EL (cell line): ENCODE measurements at places on chromosomes 16 and 17.

- no peak for DNase-seq
Observed at GRCh38 chr17:74185571-74186185, 17.8 kb upstream of the RPL38 start.

DNA sequence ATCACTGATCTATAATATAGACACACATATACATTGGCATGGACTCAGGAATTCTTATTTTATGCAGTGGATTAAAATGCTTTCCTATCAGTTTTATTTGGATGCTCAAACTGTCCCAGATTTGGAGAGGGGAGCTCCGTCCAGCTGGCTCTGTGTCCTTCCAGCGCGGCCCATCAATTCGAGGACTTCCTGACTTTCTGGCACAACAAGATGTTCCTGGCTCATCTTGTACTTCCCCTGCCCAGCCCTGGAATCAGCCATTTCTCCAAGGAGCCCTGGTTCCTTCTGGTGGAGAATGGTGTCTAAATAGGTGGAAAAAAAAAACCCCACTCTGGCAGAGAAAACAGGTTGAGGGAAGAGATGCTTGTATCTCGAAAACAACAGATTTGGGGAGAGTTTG, 94.5 kb downstream of the CRISPLD2 start:
- DNase-seq: no peak

GRCh38 chr16:56995136-56995805, 5.9 kb downstream of the NLRC5 start:
- no peak for DNase-seq

DNA sequence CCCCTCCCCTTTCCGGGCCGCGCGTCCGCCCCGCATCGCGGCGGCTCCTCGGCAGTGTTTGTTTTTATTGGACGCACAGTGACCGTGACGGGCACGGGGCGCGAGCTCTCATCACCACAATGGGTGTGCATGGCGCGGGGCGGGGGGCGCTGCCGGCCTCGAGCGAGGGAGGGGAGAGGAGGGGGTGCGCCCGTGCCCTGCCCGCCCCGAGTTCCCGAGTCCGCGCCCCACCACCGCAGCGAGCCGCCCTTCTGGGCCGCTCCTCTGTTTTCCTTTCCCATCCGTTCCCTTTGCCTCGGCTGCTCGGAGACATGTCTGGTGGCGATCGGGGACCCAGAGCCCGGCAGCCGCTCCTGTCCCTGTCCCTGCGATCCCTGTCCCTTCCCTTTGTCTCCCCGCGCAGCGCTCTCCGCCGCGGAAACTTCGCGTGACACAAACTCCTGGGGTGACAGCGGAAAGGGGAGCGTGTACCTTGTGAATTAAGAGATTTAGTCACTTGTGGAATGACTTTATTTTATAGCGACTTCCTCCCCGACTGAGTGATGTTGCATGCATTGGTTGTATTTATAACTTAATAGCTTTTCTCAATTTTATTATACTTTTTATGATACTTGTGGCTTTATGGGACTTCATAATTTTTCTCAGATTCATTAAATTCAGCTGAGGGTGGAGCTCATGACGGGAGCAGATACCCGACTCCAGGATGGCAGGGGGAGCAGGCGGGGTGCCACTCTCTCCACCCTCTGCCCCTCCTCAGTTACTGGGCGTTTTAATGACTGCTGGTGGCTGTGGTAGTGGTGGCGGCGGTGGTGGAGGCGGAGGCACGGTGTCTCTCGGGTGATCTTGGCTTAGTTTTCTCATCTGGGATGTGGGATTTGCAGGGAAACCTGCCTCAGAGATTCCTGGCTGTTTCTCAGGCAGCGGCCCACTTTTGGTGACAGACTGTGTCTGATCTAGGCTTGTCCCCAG, 40.8 kb downstream of the MRM1 start:
- DNase-seq: peak; percentile 8

- no peak for DNase-seq
Observed at GRCh38 chr17:77396610-77397009, 255.8 kb downstream of the SEC14L1 start.

DNA sequence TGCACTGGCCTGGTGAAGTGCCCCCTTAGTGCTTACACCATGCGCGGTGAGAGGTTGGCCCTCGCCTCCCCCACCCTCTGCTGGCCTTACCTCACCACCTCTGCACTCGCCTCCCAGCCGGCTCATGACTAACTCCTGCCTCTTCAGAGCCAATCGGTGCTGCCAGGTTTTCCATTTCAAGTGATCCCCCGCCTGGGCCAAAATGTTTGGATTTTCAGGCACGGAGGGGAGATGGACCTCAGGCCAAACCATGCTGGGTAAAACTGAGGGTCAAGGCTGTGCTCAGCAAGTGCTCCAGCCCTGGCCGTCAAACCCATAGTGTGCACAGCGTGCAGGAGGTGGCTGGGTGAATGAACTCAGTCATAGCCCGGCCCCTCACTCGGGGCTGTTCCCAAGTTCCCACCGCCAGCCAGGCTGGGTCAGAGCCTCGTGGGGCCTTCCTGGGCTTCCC, 175.4 kb downstream of the SEC14L1 start:
- DNase-seq: peak; percentile 51

- no peak for DNase-seq
Observed at GRCh38 chr16:77335652-77336234, 99.1 kb downstream of the ADAMTS18 start.

GRCh38 chr17:31310886-31311285, 3.0 kb downstream of the EVI2B start:
- DNase-seq: no peak

- no peak for DNase-seq
Observed at GRCh38 chr17:79851461-79851817, 12.2 kb upstream of the CBX4 start.

DNA sequence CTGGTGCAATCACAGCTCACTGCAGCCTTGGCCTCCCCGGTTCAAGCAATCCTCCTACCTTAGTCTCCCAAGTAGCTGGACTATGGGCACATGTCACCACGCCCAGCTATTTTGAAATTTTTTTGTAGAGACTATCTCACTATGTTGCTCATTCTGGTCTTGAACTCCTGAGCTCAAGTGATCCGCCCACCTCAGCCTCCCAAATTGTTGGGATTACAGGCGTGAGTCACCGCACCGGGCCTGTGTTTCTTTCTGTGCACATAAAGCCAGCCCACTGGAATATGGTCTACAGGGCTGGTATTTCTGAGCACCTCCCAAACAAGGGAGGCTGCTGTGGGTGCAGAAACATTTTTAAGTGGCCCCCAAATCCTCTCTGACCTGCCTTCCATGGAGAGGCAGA, 8.4 kb downstream of the TMEM95 start:
- DNase-seq: peak; percentile 54

DNA sequence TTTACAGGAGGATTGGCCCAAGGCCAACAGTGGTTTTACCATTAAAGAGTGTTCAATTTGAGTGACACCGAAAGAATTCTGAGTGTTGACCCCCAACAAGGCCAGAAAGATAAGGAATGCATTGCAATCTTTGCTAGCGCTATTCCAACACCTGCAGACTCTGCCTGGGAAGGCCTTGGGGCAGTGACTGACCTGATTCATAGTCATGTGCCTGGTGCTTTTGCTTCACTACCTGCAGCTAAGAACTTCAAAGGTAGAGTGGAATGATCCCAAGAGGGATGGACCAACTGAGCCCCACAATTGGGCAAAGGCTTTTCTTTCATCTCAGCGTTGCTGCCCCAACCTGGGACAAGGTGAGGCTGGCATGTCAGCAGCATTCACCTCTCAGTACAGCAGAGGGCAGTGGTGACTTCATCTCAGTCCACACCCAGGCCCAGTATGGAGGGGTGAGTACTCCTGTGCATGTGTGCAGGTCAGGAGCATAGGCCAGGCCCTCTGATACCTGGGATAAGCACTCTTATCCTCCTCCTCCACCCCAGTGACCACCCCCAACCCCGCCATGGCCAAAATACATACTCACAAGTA, 149.6 kb upstream of the GNAO1 start:
- peak; percentile 6 for DNase-seq
